ENCODE measurements at places on chromosomes 3 and 15.

GRCh38 chr3:159950156-159950898, 38.3 kb upstream of the IL12A start:
- no peak for DNase-seq

- no peak for DNase-seq
Observed at GRCh38 chr15:75361361-75361988, 6.9 kb downstream of the MAN2C1 start.

GRCh38 chr3:138950006-138950644, 3.1 kb downstream of the FOXL2NB start:
- no peak for DNase-seq

DNA sequence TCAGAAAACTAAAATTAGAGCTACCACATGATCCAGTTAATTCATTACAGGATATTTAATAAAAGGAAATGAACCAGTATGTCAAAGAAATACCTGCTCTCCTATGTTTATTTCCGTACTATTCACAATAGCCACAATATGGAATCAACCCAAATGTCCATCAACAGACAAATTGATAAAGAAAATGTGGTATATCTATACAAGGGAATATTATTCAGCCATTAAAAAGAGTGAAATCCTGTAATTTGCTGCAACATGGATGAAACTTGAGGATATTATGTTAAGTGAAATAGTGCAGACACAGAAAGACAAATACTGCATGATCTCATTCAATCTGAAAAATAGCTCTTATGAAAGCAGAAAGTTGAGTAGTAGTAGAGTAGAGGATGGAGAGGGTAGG, 33.7 kb upstream of the ALCAM start:
- DNase-seq, result no peak

DNA sequence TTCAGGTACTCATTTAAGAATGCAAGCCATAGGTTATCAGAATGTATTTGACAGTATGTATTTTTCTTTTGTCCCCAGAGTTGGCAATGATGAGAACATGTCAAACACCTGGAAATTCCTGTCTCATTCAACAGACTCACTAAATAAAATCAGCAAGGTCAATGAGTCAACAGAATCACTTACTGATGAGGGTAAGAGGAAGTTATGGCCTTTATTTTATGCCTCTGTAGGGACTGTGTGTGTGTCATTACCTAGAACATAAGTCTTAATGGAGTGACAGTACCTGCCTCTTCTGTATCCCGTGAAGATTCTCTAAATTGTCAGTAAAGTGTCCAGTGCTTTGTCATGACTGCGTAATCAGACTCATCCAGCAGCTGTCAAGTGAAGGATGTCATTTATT, 77.5 kb downstream of the KLHL25 start:
- DNase-seq, result no peak

- no peak for DNase-seq
Observed at GRCh38 chr3:141178026-141178425, 53.6 kb upstream of the PXYLP1 start.

- no peak for DNase-seq
Observed at GRCh38 chr3:149612456-149612855, 45.4 kb downstream of the WWTR1 start.

GRCh38 chr3:183626877-183627594, 8.4 kb upstream of the KLHL24 start:
- no peak for DNase-seq

GRCh38 chr15:76929011-76929760, 2.4 kb upstream of the RCN2 start:
- no peak for DNase-seq

DNA sequence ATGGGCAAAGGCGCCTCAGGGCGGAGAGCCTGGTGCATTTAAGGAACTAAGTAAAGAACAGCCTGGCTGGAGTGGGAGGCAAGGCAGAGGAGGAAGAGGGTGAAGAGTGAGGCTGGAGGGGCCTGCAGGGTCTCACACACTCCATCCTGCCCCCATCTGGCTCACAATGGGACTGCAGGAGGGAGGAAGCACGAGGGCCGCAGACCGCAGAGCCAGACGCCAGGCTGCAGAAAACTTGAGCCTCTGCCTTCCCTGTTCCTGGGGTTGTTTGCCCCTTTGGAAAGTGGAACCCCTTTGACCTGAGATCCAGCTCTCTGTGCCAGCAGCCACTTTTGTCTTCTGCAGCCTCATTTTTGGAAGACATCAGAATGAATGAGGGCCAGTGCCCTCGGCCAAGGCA, 138.0 kb downstream of the SRGAP3 start:
- DNase-seq, result no peak

DNA sequence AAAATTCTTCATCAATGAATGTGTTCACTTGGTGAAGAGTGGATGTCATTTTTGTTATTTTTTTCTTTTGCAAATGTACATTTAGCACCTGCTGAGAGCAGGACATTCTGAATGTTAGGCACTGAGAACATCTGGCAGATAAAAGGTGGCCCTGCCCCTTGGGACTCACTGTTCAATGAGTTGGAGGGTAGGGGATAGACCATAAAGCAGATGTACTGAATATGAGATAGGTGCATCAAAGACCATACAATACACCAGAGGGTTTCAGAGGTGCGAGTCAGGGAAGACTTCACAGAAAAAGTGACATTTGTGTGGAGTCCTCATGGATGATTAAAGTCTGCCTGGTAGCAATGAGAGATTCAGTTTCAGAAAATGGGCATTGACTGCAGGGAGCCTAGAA, 34.2 kb downstream of the EEFSEC start:
- DNase-seq, result no peak

DNA sequence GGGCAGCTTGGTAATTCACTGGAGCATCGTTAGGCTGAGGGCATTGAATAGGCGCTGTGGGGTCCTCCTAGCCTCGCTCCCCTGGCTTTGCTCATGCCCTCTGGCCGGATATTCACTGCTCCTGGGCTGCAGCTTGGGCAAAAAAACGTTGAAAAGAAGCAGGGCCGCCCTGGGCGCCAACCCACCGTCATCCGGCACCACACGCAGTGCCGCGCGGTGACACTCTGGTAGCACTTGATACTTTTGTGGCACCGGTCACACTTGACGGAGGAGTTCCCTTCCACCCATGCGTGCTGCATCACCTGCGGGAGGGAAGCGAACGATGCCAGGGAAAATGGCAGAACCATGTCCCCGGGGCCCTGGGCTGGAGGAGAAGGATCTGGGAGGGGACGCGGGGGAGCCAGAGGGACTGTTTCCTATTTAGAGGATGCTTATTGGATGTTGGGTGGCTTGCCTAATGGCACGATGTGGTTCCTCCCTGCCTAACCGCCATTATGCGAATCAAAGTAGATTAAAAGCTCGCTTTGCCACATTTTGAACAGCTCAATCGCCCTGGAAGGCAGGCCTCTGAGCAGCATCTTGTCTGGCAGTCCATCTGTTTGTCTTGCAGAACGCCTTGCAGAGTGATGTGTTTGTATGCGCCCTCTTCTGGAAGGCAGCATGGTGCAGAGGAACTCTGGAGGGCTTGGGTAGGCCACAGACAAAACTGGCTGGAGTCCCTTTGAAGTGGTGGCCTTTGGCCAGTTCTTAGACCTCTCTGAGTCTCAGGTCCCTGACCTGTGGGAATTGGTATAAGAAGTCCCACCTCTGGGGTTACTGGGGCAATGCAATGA, 93.2 kb downstream of the DGKG start:
- DNase-seq, result no peak

GRCh38 chr3:60579734-60580133, 671.5 kb downstream of the FHIT start:
- DNase-seq, result no peak

DNA sequence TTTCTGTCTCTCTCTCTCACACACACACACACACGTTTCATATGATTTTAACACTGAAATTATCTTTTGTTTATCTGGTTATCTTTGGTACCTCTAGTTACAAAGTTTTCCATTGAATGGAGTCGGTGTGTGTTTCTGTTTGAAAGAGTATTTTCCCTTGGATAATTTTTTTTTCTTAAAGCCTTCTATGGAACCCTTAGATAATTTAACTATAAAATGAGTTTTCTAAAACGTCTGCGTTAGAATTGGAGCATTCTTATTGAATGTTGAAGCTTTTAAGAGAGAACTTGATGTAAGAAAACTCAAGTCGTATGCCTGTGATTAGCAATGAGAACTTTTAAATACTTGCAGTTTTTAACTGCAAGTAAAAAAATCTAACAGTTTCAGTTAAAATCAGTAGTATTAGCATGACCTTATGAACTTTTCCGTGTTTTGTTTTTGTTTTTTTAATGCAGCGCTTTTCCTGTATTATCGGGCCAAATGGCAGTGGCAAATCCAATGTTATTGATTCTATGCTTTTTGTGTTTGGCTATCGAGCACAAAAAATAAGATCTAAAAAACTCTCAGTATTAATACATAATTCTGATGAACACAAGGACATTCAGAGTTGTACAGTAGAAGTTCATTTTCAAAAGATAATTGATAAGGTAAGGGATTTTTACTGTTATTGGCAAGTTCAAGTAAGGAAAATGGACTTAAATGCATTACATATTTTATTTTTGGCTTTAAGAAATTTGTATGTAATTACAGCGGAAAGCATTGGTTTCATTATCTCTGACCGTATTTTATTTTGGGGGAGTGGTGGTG, 3.0 kb downstream of the SMC4 start:
- no peak for DNase-seq

DNA sequence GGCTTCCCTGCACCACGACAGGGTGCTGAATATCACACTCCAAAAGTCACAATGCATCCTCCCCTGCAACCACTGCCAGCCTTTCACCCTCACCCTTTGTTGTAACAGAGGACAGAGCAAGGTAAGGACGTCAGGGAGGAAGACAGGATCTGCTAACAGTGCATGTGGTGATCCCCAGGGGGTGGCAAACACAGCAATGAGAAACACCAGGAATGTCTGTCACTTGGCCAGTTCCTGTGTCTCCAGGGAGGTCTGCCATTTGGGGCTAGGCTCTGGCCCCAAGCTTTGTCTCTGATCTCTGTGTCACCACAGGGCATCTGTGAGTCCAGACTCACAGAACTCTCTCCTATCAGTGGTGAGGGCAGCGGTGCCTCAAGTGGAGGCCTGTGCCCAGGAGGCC, 54.3 kb upstream of the SLC24A5 start:
- DNase-seq, result no peak

DNA sequence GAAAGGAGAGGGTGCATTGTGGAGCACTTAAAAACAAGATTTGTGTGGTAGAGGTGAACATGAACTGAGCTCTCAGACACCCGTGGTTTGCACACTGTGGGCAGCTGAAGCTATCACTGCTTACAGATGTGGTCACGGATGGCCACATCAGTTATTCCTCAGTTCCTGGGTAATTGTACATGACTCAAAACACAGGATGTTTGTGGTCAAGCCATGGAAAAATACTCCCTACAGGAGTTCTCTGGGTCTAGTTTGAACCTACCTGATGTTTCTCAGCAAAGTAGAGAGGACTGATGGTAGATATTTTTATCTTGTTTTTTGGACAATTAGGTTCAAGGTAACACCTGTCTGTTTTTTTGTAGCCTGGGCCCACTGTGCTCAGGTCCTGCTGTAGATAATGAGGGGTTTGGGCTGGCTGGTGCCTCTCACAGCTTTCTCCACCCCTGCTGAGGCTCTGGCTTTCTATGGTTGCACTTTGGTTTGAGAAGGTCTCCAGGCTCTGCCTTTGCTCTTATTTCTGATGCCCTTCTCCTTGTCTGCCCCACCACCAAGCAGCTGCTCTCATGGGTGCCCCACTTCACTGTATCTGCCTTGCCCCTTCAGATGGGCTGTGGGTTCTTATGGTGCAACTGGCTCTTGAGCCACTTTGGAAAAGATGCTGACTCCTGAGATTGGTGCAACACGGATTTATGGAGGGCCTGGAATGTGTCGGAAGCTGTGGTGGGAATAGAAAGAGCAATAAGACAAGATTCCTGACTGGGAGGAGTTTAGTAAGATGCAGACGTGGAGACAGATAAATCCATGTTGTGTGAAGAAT, 40.1 kb downstream of the CDCP1 start:
- DNase-seq, result peak; percentile 75

DNA sequence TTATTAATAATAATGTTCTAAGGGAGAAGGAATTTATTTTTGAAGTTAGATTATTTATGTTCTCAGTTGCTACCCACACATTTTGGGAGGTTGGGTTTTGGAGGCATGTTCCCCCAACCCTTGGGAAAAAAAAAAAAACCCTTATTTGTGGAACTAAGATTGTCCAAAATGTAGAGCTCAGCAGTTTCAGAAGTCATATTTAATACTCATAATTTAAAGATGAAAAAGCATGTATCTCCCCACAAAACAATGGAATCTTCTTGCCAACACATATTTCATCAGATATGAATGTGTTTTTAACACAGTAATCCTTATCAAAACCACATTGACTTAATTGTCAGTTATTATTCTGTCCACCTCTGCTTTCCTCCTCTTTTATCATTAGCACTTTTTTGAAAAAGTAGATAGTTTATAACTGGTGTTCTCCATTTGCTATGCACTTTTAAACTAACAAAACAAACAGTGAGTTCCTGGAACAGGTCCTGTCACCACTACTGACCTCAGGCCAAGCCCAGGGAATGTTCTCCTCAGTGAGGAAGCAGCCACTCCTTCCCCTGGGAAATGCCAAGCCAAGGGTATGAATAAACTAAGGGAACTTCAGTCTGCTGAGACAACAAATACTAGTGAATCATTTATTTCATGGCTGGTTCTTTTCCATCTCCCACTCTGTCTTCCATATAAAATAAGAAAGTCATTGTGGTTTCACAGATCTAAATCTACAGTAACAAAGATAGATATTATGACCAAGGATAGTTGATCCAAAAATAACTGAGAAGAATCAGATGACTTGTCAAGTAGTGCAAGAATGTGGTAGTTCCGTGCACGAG, 414.4 kb upstream of the ALCAM start:
- DNase-seq, result no peak

- DNase-seq, result no peak
Observed at GRCh38 chr3:119365418-119365817, 71.2 kb downstream of the ARHGAP31 start.

DNA sequence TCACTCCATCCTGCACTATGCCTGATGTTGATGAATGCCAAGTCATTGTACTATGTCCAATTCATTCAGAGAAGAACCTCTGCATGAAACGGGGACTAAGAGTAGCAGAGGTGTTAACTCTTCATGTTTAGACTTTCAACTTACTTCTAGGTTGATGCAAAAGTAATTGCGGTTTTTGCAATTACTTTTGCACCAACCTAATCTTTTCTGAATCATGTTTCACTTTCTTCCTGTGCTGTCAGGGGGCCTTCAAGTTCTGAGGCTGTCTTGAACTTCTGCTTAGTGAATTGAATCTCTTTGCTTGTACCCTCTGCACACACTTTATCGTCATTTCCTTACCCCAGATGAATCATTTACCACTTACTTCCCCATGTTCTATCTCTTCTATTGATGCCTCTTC, 636.2 kb downstream of the NAALADL2 start:
- no peak for DNase-seq

DNA sequence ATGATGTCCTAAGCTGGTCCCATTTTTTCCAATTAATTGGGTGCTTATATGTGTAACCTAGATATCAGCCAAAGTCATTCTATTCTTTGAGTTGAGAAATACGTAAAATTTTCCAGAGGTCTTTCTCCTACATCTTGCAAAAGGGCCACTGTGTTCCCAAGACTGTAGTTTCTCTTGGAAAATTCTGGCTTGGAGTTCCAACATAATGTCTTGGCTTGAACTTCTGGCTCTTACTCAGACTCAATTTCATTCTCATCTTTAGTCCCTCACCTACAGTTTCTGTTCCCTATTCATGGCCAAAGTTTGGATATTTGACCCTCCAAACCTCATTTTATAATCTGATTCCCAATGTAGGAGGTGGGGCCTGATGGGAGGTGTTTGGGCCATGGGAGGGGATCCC, 201.4 kb upstream of the ARHGEF26 start:
- no peak for DNase-seq
